ENCODE measurements at places on chromosomes 6 and 20.

- DNase-seq: no peak
- no peak overlapping the region for H3K27ac ChIP-seq
- H3K36me3 ChIP-seq: no peaks in the 10 kb centered on the region
- H3K27me3 ChIP-seq: no peaks in the 10 kb centered on the region
- H3K4me3 ChIP-seq: no peak overlapping the region
- H3K4me1 ChIP-seq: no peaks in the 10 kb centered on the region
Observed at GRCh38 chr6:89007209-89008000, 44.0 kb upstream of the RNGTT start.

GRCh38 chr6:139240161-139241010 lies 51.4 kb downstream of the TXLNB start:
- no peaks in the 10 kb centered on the region for H3K27me3 ChIP-seq
- no peak for DNase-seq
- H3K36me3 ChIP-seq: no peaks in the 10 kb centered on the region
- no peak overlapping the region for H3K4me3 ChIP-seq
- peaks cover 7% of the 10 kb centered on the region for H3K4me1 ChIP-seq

GRCh38 chr20:38700141-38700540 lies 24.1 kb upstream of the SLC32A1 start:
- H3K27ac ChIP-seq: no peak overlapping the region
- H3K36me3 ChIP-seq: no peaks in the 10 kb centered on the region
- no peak overlapping the region for H3K4me3 ChIP-seq
- DNase-seq: no peak

GRCh38 chr6:149347067-149347466 lies 29.6 kb downstream of the TAB2 start:
- no peak overlapping the region for H3K27ac ChIP-seq
- H3K4me3 ChIP-seq: no peak overlapping the region
- H3K36me3 ChIP-seq: peaks cover 55% of the 10 kb centered on the region
- H3K4me1 ChIP-seq: peaks cover 68% of the 10 kb centered on the region

GRCh38 chr6:107061125-107062020 lies 33.4 kb downstream of the MTRES1 start:
- no peaks in the 10 kb centered on the region for H3K27me3 ChIP-seq
- H3K4me3 ChIP-seq: peak overlapping the region; percentile 36
- peak; percentile 41 for DNase-seq
- H3K36me3 ChIP-seq: no peaks in the 10 kb centered on the region

DNA sequence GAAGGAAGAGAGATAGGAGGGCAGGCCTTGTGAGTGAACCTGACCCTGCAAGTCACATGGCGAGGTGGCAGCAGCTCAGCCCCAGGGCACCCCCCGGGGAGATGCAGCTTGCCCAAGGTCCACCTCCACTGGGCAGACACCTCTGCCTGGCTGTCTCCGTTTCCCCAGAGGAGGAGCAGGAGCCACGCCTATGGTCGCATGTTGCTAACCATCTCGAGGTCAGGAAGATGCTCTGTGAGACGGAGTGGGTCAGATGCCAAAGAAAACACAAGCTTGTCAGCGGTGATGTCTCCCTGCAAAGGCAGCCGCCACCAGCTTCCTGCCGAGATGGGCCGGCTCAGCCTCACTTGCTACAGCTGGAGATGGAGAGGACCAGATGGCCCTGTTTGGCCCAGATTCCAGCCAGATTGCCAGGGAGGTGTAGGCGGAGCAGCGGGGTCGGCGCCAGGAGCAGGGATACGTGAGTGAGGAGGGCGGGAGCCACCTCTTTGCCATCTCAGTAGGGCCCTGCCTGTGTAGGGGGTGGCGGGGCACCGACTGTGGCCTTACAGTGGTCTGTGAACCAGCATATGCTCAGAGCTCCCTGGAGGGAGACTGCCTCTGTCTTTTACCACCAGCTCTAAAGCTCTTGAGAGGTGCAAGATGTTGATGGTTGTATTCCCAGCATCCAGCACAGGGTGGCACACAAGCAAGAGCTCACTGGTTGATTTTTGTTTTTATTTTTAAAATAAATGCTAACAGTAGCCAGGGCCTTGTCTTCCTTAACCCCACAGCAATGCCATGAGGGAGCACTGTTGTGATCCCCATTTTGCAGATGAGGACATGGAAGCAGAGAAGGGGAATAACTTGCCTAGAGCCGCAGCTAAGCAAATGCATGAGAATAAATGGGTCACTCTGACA lies 42.9 kb upstream of the FAM83D start:
- DNase-seq: no peak
- H3K36me3 ChIP-seq: peaks cover 41% of the 10 kb centered on the region
- peak overlapping the region; percentile 65 for H3K27ac ChIP-seq
- H3K4me1 ChIP-seq: peaks cover 56% of the 10 kb centered on the region
- H3K27me3 ChIP-seq: no peaks in the 10 kb centered on the region

- no peak overlapping the region for H3K27ac ChIP-seq
- no peaks in the 10 kb centered on the region for H3K36me3 ChIP-seq
- H3K4me3 ChIP-seq: no peak overlapping the region
- H3K4me1 ChIP-seq: no peaks in the 10 kb centered on the region
- DNase-seq: no peak
Observed at GRCh38 chr6:121093928-121094327, 240.4 kb downstream of the TBC1D32 start.

GRCh38 chr20:19888269-19888671 lies 128.9 kb upstream of the NAA20 start:
- no peak overlapping the region for H3K4me3 ChIP-seq
- no peaks in the 10 kb centered on the region for H3K36me3 ChIP-seq
- DNase-seq: no peak
- H3K4me1 ChIP-seq: no peaks in the 10 kb centered on the region
- H3K27ac ChIP-seq: no peak overlapping the region
- peaks cover 17% of the 10 kb centered on the region for H3K27me3 ChIP-seq

DNA sequence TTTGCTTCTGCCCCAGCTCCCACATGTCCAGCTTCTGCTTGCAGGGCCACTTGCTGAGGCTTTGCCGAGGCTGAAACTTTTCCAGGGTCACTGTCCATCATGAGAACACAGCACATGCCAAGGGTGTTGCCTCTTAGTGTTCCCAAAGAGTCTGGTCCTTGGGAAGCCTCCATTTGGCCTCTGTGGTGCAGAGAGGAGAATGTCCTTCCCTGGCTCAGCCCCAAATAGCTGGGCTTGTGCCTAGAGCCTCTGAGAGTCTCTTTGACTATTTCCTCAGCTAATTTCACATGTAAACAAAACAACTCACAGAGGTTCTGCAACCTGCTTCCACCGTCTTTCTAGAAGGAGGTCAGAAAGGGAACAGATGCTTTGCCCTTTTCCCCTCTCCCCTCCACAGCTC lies 40.4 kb upstream of the RAB23 start:
- peaks cover 3% of the 10 kb centered on the region for H3K27me3 ChIP-seq
- H3K4me1 ChIP-seq: peaks cover 5% of the 10 kb centered on the region
- H3K4me3 ChIP-seq: no peak overlapping the region
- H3K36me3 ChIP-seq: no peaks in the 10 kb centered on the region
- H3K27ac ChIP-seq: no peak overlapping the region

DNA sequence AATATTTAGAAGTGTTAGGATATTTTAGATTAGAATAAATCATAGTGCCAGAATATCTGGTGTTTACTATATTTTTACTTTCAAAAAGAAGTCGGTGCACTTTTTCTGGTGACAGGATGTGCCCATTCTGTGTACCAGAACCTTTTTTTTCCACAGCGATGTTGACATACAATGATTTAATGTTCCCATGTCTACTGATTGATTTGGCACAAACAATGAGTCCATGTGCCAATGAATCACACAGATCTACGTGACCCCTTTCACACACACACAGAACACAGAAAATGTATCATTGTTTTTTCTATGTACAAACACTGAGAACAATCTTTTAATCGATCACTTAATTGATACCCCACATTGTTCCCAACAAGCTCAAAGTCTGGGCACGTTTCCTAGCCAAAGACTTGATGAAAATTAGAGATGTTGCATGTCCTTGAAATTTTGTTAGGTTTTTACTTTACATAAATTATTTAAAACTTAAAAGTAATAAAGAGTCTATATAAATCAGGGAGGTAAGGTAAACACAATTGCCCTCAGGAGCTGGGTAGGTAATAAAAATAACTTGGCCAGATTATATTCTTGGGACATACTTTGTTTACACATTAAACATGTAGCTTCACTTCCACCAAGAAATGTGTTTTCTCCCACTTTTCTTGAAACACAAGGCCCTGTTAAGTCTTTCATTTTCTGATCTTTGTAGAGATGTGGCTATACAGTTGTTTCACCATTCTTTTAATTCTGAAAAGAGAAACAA lies 36.4 kb upstream of the SOX4 start:
- no peak for DNase-seq
- H3K36me3 ChIP-seq: no peaks in the 10 kb centered on the region
- no peak overlapping the region for H3K4me3 ChIP-seq
- no peaks in the 10 kb centered on the region for H3K4me1 ChIP-seq
- H3K27ac ChIP-seq: no peak overlapping the region
- H3K27me3 ChIP-seq: no peaks in the 10 kb centered on the region

- no peak overlapping the region for H3K27ac ChIP-seq
- DNase-seq: no peak
- H3K27me3 ChIP-seq: no peaks in the 10 kb centered on the region
- H3K4me1 ChIP-seq: no peaks in the 10 kb centered on the region
- no peak overlapping the region for H3K4me3 ChIP-seq
- no peaks in the 10 kb centered on the region for H3K36me3 ChIP-seq
Observed at GRCh38 chr6:107185391-107185970, 70.2 kb upstream of the BEND3 start.

DNA sequence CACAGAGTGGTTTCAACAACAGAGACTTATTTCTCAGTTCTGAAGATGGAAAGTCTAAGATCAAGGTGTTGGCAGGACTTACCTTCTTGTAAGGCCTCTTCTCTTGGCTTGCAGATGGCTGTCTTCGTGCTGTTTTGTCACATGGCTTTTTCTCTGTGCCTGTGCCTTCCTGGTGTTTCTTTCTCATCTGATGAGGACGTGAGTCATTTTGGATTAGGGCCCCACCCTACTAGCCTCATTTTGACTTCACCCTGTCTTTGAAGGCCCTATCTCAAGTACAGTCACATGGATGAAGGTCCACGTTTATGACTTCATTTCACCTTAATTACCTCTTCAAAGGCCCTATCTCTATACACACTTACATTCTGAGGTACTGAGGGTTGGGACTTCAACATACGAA lies 41.4 kb upstream of the LAMA2 start:
- no peaks in the 10 kb centered on the region for H3K27me3 ChIP-seq
- H3K36me3 ChIP-seq: no peaks in the 10 kb centered on the region
- no peak for DNase-seq

DNA sequence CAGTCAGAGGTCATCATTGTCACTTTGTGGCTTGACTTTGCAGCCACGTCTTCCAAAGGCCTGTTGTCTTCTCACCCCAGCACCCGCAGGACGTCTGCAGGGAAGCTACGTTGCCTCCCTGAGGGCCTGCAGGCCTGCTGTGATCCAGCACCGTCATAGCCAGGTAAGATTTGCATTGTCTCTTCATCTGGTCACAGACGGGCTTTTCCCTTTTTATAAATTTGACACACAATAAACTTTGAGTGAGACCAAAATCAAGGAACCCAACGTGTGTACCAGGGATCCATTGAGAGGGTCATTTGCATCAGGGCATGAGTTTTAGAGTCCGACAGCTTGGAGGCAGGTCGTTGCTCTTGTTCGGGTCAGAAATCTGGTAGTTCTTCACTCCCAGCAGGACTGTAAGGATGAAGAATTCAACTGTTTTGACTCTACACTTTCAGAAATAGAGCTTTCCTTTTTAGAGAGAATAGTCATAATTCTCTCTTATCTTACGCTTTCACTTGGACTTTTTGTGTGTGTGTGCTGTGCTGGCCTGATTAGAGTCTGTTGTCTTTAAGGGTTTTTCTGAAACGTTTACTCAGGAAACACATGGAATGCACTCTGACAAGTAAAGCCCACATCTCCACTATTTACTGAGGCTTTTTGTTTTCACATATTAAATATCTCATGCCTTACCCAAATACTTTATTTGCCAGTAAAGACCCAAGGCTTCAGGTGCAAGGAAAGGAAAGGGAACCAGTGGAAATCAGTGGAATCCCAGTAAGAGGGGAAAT lies 177.2 kb upstream of the TAB2 start:
- peaks cover 63% of the 10 kb centered on the region for H3K4me1 ChIP-seq
- H3K27ac ChIP-seq: peak overlapping the region; percentile 96
- no peaks in the 10 kb centered on the region for H3K27me3 ChIP-seq
- peak; percentile 88 for DNase-seq

GRCh38 chr6:159490298-159490937 lies 202.6 kb downstream of the SOD2 start:
- H3K4me3 ChIP-seq: no peak overlapping the region
- H3K27ac ChIP-seq: no peak overlapping the region
- peaks cover 3% of the 10 kb centered on the region for H3K27me3 ChIP-seq
- DNase-seq: no peak
- H3K4me1 ChIP-seq: no peaks in the 10 kb centered on the region

DNA sequence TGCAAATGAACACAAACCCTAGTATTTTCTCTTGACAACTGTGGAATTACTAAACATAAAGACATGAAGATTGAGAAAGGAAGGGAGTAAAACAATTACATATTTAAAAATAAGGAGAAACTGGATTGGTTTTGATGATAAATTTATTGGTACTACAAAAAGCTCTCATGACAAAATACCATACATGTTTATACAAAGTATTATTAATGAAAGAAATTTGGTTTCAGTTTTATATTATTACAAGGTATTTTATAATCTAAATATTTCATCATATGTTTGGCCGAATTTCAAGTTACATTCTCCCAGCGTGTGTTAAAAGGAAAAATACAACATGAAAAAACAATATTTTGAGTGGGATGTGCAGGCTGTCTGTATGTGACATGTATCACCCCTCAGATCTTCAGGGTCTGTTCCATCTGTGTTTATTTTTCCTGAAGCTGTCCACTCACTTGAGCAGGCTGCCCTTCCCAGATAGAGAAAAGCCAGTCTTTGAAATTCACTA lies 568.4 kb downstream of the NKAIN2 start:
- no peaks in the 10 kb centered on the region for H3K4me1 ChIP-seq
- no peak overlapping the region for H3K27ac ChIP-seq
- no peaks in the 10 kb centered on the region for H3K27me3 ChIP-seq

GRCh38 chr6:138204792-138205384 lies 13.4 kb downstream of the PBOV1 start:
- no peak for DNase-seq
- no peak overlapping the region for H3K4me3 ChIP-seq
- H3K27me3 ChIP-seq: peaks cover 30% of the 10 kb centered on the region
- H3K4me1 ChIP-seq: no peaks in the 10 kb centered on the region

GRCh38 chr6:145547594-145548335 lies 187.6 kb downstream of the EPM2A start:
- no peak overlapping the region for H3K4me3 ChIP-seq
- DNase-seq: no peak
- no peaks in the 10 kb centered on the region for H3K4me1 ChIP-seq
- no peaks in the 10 kb centered on the region for H3K36me3 ChIP-seq
- no peak overlapping the region for H3K27ac ChIP-seq

- no peak overlapping the region for H3K4me3 ChIP-seq
- peak overlapping the region; percentile 58 for H3K27ac ChIP-seq
Observed at GRCh38 chr20:35279533-35280174, 1.7 kb upstream of the MMP24OS start.

GRCh38 chr20:33919653-33920052 lies 74.1 kb upstream of the RALY start:
- no peaks in the 10 kb centered on the region for H3K36me3 ChIP-seq
- no peak for DNase-seq
- no peak overlapping the region for H3K4me3 ChIP-seq
- H3K27ac ChIP-seq: no peak overlapping the region
